ENCODE measurements at places on chromosomes 2 and 18.

DNA sequence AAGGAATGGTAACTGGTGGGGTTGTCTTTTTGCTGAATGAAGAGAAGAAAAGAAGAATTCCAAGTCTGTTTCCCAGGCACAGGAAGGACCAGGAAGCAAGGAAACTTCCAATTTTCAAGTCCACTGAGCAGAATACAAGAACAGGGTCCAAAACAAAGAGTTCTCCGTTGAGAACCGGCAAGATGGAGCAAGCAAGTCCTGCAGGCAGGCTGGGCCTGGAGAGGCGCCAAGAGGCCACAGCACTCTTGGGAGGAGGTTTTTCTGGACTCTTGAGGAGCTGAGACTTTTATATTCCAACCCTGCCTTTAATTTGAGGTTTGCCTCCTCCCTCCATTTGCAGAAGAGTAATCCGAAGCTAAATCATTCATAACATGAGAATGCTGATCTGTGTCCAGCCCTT is 224.5 kb downstream of the IKZF2 start:
- no peak for DNase-seq

DNA sequence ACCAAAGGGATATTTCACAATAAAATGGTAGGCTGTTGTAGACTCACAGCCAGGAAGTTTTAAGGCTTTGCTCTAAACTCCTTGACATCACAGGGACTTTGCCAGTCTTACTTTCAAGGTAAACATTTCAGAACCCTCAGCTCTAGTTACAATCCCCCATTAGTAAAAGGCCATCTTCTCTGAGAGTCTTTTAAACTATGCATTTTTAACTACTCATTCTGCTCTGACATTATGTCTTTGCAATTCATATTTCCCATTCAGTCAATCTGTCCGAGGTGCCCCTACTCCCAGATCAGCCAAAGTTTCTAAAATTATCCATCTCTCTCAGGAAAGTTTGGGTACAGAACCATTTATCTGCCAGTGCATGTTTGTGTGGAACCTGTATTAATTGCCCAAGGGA is 1094.1 kb downstream of the TDRD15 start:
- DNase-seq, result no peak

DNA sequence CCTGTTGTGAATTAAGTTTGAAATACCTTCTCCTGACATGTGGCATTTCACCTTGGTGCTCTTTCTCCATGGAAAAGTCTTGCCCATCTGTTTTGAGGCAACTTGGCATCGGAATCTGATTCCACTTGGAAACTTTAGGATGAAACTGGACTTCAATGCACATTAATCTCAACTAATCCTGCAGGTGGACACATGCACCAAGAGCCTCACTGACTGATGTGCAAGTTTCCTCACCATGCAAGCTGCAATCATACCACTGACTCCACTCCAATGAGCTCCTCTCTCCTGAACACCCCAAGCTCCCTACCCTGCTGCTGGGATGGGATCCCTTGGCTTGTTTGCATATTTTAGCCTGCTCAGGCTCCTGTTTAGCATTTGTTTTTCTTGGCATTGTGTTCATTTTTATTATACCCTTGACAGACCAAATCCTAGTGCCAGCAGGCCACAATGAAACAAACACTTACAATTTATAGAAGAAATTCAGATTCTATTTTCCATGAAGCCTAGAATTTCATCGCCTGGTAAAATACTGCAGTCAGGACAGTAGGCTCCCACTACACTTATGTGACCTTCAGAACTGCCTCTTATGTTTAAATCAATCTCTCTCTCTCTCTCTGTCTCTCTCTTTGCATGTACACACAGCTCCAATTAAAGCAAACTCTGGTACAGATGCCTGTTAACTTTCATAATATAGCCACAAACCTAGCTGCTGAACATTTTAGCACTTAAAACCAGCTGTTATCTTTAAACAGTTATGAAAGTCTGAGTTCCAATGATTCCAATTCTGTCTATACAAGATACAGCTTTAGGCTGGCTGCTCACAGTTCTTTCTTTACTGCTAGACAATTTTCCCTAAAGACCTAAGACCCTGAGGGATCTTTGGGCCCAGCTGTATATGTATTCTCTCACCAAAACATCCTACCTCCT is 141.5 kb downstream of the OSR1 start:
- DNase-seq, result no peak

GRCh38 chr2:124559236-124559635 is 534.1 kb downstream of the CNTNAP5 start:
- DNase-seq, result no peak

DNA sequence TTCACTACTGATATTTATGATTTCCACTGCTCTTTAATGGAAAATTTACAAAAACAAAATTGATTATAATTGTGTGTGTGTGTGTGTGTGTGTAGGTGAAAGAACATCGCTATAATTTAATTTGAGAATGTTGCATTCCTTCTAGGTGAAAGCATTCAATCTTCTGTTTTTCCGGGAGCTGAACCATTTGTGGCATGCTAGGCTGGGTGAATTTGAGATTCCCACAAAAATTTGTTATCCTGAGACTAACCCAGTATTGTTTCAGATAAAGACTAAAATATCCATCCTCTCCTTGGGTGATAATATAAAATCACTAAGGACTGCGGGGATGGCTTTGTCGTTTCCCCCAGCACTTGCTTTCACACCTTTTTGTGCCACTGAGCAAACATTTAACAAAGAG is 911.2 kb upstream of the PIK3C3 start:
- no peak for DNase-seq

GRCh38 chr2:65231892-65232477 is 4.4 kb downstream of the ACTR2 start:
- no peak for DNase-seq

- DNase-seq, result no peak
Measured at GRCh38 chr18:74457043-74457724, at the start of gene DIPK1C. DIPK1C (minus strand) TSS chr18:74457308; CDS start chr18:74457259, 49 bp downstream.

- no peak for DNase-seq
Measured at GRCh38 chr2:239300871-239301735, 99.7 kb downstream of the HDAC4 start.

DNA sequence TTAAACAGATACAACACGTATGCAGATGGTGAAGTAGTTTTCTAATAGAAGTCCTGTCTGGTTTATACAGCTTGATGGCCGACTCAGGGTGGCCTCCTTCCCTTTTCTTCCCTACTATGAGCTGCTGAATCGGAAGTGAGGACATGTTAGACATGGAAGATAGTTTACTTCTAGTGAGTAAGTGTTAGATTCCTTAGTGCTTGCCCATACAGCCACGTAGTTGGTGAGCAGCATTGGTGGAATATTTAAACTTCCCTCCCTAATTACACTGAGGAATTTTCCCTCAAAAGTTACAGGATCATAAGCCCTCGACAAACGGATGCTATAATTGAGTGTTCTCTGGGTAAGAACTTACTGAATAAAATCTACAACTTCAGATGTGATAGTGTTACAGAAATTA is 52.1 kb downstream of the RHBDD1 start:
- no peak for DNase-seq

DNA sequence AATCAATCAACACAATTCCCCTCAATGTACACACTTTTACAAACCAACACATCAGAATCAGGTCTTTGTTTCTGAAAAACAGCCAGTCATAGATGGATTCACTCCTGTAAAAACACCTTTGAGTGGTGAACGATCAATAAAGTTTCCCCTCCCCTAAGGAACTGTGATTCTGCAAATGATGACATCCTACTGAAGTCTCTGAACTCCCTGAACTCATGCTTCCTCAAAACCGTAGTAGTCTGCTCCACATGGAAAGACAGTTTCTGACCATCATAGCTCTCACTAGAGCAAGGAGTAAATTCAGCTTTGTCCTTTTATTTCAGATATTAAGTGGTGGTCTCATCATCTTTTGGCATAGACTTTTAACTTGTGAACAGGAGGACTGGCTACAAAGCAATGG is 43.5 kb upstream of the ACTR3 start:
- no peak for DNase-seq

DNA sequence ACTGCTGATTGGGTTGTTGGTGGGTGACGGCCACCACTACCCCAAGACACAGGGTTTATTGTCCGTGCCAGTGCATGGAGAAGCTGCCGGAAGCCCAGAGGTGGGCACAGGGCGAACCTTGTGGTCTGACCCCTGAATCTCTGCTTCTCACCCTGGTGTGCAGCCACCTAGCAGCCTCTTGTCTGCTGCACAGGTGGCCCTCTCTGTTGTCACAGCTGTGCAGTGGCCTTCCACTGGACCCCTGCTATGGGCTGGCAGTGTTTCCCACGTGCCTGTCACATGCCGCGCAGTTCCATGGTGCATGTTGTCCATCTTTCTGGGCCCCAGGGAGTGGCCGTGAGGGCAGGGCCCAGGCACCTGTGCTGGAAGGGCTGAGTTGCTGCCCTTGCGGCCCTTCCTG is 15.2 kb downstream of the ATG4B start:
- no peak for DNase-seq

DNA sequence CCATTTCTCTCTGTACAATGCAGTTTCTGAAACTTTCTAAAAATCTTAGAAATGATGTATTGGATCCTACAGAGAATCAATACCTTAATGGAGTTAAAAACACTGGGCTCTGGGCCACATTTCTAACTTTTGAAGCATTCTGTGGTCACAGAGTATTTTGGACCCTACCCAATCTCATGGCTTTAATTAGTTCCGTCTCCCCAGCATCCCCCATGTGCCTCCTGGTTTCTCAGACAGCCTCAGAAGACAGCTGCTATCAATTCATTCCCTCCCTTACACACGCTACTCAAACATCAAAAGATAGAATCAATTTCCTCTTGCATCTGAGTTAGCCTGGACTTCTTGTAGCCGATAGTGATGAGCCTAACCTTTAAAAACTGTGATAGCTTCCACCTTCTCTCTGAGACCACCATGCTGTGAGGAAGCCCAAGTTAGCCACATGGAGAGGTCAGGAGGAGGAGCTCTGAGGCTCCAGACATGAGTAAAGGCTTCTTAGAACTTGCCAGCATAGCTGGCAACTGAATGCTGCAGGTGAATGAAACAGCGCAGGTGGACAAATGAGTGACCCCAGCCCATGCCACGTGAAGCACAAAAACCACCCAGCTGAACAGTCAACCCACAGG is 10.4 kb downstream of the ADCY3 start:
- DNase-seq, result no peak

GRCh38 chr2:128448331-128449225 is 129.9 kb upstream of the HS6ST1 start:
- no peak for DNase-seq

DNA sequence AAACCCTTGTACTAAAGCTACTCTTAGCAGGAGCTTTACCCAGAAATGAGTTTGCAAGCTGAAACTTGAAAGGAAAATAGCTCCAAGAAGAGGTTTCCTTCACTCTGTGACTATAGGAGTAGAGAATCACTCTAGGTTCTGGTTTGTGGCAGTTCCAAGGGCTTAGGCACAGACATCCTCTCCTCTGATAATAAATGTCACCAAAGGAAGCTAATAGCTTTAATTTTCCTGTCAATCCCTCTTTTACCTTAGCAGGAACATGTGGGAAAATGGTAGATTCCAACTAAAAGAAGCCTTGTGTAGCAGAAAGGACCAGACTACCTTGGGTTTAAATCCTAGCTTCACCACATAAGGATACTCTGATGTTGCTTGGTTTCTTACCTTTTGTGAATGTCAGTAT is 104.0 kb downstream of the FSHR start:
- DNase-seq, result no peak

GRCh38 chr18:78926243-78926615 is 53.4 kb upstream of the SALL3 start:
- no peak for DNase-seq

GRCh38 chr2:86744152-86744551 is 24.1 kb downstream of the RMND5A start:
- DNase-seq, result no peak

GRCh38 chr2:108383146-108383830 is 5.5 kb downstream of the SULT1C4 start:
- DNase-seq, result no peak

- DNase-seq, result no peak
Measured at GRCh38 chr2:172462373-172462848, 35.0 kb downstream of the ITGA6 start.

DNA sequence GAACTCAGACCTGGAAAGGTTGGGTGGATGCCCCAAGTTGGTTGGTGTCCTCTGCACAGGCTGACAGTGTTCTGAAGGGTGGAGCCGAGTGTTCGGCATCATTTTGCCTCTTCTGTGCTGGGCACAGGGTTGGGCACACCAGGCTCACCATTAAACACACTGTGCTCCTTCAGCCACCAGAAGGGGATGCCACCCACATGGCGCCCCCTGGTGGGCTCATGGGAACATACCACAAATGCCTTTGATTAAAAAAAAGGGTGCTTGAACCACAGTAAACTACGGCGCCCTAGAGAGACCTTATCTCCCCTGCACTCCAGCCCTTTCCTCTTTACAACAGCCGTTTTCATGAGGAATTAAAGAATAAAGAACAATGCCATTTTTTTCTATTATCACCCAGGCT is 89.4 kb downstream of the CELF4 start:
- no peak for DNase-seq

GRCh38 chr2:39494784-39495251 is 57.7 kb upstream of the MAP4K3 start:
- DNase-seq, result peak; percentile 64

DNA sequence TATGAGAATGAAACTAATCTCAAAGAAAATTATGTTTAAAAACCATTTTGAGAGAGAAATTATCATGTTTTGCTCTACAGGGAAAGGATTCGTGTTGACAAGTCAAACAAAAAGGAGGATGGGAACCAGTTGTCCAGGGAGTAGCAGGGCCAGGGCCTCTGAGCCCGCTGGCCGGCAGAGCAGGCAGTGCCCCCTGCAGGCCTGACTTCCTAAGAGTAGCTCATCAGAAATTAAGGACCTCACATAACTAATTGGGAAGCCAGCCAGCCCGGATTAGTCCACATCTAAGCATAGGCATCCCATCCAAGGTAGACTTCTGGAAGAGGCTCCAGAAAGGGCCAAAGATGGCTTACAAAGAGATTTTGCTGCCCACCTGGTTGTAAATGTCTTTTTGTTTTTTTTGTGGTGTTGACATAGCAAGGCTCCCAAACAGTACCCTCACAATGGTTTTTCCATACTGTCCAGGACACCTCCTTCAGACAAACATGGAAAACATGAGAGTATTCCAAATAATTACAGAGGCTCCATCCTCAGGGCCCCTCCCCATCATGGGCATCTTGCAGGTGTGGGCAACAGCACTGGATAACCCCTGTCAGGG is 241.2 kb upstream of the TANK start:
- DNase-seq, result no peak

DNA sequence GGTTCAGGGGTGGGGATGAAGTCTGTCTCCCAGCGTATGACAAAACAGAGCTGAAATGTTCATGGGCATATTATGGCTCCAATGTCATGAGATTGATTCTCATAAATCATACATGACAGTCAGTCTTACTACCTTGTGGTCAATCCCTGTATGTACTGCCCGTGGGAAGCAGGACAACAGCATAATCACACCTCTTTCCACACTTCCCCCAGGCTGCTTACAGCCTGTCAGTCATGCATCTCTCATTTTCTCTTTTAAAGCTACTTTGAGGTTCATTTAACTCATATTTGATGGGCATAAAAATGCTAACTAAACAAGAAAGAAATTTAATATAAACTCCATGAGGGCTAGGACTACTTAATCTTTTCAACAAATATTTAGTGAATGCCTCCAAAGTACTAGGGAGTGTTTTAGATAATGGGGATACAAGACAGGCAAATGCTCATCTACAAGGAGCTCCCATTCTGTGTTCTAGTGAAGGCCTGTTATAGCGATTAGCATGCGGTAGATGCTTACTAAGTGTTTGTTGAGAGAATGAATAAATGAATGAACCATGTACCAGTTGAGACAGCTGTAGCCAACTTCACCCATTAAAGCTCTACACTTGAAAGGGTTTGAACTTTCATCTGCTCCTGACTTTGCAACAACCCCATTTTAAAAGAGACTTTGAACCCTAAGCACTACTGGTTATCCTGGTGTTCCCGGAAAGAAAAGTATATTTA is 89.1 kb downstream of the ALPK2 start:
- no peak for DNase-seq

- no peak for DNase-seq
Measured at GRCh38 chr2:938181-939005, 12.3 kb upstream of the SNTG2 start.
